Left ventricle myocardium inferior (tissue), 1 donor: ENCODE measurements at places on chromosomes 1 and 21.

GRCh38 chr21:40765811-40766210 lies 81.1 kb downstream of the DSCAM start:
- DNase-seq = no peak

DNA sequence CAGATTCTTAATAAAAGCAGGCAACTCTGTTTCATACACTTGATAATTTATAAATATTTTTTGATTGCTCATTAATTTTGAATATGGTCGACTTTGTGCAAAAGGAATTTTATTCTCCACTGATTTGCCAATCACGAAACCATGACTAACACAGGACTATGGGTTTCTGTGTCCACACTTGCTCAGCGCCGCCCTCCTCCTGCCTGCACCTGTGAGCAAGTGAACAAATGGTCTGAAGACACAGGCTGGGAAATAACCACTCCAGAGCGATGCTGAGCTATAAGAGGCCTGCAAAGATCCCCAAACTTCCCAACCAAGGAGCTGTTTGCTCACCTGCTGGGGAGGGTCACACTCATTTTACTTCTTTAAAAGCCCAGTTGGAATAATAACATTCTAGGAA lies 19.6 kb downstream of the ABCB10 start:
- no peak for DNase-seq

- DNase-seq = no peak
Observed at GRCh38 chr1:169829671-169830070, 35.0 kb upstream of the METTL18 start.

GRCh38 chr1:200625381-200625824 lies 4.9 kb upstream of the KIF14 start:
- no peak for DNase-seq

DNA sequence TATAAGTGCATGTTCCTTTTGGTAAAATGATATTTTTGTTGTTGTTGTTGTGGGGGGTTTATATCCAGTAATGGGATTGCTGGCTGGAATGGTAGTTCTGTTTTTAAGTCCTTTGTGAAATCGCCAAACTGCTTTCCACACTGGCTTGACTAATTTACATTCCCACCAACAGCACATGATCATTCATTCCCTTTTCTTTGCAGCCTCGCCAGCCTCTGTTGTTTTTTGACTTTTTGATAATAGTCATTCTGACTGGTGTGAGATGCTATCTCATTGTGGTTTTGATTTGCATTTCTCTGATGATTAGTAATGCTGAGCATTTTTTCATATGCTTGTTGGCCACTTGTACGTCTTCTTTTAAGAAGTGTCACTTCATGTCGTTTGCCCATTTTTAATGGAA lies 188.5 kb upstream of the CHRM3 start:
- DNase-seq = no peak

GRCh38 chr1:174247472-174247871 lies 88.2 kb downstream of the RABGAP1L start:
- no peak for DNase-seq

- DNase-seq = no peak
Observed at GRCh38 chr1:71792264-71792663, 490.1 kb downstream of the NEGR1 start.

DNA sequence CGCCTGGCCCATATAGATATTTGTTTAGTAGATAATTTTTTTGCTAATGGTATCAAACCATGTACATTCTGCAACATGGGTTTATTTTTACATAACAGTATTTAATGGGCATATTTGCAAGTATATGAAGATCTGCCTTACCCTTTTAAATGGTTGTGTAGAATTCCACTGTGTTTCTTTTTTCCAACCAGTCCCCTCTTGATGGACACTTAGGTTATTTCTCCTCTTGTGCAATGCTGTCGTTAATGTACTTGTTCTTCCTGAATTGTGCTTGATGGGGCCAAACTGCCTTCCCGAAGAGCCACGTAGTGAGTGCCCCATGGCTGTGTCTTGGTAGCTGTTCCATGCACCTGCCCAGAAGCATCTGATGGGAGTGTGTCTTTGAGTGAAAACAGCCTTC lies 39.4 kb upstream of the EFHD2 start:
- no peak for DNase-seq

GRCh38 chr1:39898191-39898590 lies 3.5 kb downstream of the MYCL start:
- no peak for DNase-seq

DNA sequence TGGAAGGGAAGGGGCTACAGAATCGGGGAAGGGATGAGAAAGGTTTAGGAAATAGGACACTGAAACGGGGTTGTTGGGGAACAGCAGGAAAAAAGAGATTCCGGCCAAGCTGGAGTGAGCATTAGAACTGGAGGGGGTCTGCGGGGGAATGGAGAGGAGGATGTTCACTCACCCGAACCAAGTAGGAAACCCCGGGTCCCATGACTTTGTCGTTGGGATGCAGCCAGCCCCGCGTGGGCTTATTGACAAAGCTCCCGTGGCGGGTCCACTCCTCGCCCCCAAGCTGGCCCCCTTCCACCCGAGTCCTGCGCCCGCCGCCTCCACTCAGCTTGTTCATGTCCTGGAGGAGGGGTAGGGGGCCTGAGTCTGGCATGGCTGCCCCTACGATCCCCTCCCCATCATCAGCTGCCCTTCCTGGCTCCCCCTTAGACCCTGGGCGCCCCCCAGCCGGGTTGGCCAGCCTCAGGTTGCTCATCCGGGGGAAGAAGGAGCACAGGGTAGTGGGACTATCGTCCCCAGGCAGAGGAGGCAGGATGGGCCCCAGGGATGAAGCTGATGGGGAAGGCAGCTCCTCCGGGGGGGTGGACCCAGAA lies 591 bp downstream of the SHC1 start:
- DNase-seq = peak; percentile 32

DNA sequence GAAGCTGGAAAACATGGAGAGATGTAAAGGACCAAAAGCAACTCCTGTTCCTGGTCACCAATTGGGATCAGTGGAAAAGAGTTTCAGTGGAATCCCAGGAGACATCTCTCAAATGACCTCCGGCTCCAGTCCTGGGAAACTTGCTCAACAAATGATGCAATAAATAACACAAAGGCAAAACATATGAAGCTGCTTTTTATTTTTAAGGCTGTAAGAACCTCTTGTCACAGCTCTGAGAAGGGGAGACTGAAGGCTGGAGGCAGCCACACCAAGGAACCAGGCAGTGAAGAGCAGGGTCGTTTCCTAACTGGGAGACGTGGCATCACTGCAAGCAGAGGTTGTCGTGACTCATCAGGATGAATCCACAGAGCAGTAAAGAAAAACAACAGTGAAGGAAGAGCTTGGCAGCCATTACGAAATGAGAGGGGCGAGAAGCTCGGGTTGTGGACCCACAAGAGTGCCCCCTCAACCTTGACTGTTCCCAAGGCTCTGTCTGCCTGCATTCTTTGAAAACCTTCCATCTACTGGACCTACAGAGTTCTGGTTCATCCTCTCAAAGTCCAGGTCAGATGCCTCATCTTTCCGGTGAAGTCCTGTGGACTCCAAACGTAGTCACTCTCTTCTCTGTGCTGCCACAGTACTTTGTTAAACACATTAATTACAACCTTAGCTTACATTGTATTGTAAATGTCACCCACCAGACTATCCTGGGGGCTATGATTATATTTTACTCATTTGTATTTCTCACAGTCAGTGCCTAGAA lies 32.1 kb downstream of the JAK1 start:
- no peak for DNase-seq

DNA sequence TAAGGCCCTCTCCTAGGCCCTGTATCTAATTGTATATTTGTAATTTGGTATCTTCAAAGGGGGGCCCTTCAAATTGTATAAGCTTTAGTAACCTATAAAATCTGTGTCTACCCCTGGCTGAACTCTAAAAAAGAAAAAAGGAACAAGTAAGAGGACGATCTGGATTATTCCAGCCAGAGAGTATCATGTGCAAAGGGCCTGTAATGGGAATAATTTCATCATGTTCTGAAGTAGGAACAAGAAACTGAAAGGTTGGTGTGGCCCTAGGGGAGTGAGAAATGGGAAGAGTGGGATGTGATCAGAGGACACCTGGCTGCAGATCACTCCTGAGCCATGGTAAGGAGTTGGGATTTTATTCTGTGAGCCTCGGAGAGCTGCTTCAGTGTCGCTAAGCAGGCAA lies 14.7 kb downstream of the PTAFR start:
- DNase-seq = no peak

DNA sequence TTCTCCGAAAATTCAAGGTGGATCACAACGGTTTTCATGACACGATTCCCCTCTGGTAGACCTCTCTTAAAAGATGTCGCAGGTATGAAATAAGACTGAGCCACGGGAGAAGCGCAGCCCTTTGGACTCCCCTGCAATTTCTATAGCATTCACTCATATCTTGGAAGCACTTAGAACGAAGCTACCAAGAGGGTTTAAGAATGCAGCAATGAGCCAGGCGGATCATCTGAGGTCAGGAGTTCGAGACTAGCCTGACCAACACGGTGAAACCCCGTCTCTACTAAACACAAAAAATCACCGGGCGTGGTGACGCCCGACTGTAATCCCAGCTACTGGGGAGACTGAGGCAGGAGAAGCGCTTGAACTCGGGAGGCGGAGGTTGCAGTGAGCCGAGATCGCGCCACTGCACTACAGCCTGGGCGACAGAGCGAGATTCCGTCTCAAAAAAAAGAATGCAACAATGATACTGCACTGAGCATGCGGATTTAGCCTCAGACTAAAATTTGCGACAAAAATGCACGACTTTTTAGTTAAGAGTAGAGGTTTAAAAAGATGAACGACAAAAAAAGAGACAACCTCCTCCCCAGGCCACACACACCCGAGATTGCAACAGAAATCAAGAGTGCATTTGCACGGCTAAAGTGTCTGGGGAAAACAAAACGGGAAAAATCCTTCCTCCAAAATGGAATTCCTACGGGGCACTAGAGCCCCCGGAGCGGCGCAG lies 743 bp downstream of the TOMM20 start:
- no peak for DNase-seq
